ENCODE measurements at places on chromosomes 7 and 10.

- DNase-seq: no peak
Measured at GRCh38 chr10:132891368-132891767, 51.0 kb downstream of the CFAP46 start.

GRCh38 chr7:30304177-30304884 lies 19.9 kb downstream of the ZNRF2 start:
- DNase-seq: no peak

GRCh38 chr7:99199226-99199625 lies 8.7 kb downstream of the KPNA7 start:
- DNase-seq: no peak

DNA sequence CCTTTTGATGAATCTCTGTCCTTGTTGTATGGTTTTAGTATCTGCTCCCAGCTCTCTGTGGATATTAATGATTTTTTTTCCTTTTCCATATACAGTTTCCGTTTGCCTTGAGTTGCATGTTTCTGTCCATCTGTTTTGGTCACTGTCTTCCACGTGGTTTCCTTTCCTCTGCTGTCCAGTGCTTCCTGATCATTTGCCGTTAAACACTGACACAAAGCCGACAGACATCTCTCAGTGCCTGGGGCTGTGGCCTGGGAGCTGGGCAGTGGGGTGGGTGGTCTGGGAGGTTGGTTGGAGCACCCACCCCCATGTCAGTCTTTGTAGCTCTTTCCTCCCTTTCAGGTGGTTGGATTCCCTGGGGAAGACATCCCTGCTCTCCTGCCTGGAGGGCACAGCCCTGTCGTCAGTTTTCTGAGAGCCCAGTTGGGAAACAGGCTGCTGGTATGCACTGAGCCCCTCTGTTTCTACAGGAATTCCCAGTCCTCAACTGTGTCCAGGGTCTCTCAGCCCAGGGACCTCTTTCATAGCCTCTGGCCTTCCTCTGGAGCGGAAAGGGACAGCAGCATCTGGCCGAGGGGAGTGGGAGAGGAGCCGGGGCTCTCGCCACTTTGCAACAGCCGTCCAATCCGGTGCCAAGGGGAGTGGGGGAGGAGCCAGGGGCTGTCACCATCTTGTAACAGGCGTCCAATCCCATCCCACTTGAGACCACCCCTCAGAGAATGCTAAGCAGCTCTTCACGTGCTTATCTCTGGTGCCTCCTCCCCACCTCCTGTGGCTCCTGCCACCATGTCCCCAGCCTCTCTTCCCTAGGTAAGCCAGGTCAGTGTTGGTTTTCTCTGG lies 26.7 kb upstream of the MKI67 start:
- DNase-seq: no peak

DNA sequence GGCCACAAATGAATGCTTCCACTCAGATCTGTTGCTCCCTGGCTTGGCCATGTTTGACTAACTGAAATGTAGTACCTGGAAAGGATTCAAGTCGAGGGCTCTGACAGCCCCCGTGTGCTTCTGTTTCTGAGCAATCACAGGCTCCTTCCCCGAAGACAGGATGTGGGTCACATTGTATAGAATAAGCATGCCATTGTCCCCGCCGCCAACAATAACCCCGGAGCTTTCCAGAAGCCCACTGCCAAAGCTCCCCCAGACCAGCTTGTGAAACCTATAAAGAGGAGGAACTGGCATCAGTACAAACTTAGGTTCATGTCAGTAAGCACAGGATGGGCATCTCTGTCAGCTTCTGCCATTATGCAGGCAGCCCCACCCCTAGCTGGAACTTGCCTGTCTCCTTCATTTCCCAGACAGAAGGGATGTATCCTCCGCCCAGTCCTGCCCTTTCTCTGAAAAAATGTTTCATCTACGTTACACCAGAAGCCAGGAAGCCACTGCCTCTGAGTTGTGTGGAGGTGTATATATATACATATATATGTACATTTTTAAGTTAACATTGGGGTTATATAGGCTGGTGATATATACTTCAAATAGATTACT lies 10.3 kb downstream of the SEC31B start:
- no peak for DNase-seq

GRCh38 chr10:9302140-9302746 lies 1247.8 kb downstream of the GATA3 start:
- no peak for DNase-seq

DNA sequence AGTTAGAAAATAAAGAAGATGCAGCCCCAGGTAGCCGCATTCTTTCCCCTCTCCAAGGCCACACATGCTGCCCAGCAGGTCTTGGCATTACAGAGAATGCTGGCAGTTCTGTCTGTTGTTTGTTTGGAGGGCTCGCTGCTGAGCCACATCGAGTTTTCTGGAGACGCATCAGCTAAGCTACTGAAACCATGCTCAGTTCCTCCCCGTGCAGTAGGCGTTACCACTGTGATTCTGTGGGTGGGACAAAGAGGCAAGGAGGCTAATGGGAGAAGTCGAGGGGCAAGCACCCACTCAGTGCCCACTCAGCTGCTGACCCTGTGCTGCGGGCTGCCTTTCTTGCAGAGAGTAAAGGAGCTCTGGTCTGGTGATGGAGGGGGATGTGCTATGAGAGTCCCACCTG lies 15.5 kb upstream of the GTPBP4 start:
- DNase-seq: no peak

DNA sequence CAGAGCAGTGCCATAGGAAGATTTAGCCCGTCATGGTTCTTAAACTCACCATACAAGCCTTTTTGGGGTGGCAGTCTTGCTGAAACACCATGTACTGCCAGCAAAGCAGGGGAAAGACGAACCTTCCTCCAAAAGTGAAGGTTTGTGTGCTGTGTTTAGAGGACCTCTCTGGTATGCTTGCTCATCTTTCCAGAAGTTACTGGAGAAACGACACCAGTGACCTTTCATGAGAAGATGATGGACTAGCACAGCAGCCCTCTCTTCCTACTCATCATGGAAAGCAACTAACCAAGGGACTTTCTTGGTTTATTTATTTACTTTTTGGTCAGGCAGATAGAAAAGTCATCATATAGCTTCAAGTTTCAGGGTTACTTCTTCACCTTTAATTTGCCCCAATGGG lies 247.4 kb downstream of the PTEN start:
- DNase-seq: no peak

DNA sequence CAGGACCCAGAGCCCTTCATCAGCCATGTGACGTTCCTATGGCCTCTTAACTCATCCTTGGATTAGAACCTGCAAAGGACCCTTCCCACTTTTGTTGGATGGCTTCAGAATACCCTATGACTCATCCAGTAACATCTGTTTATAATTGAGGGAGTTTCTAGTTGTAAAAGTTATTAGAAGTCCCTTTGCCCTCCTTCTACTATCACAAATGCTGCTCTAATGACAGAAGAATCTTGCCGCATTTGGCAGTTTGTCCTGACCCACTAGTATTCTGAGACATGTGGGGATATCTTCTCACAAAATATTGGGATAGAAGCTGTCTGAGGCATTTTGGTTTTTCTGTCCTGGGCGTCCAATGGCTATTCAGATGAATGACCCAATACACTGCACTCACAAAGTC lies 251.8 kb upstream of the TMEM72 start:
- no peak for DNase-seq

Measured in stimulated activated CD8-positive, alpha-beta memory T cell treated with anti-CD3 and anti-CD28 coated beads, Interleukin-2, amount 100 ng/mL, for 1 hour (primary cell).